ENCODE measurements at places on chromosomes 6 and 20. TPM values are rescaled to one million over a fixed set of nuclear protein-coding genes. Genes with fewer than 3 reads are reported as not detected.

Gene FARS2
- total RNA-seq = 24.2 TPM

Gene FOXC1
- 0.12 TPM for total RNA-seq

Gene TUBB2A
- 29.6 TPM for total RNA-seq

Gene TRIM31
- total RNA-seq = not detected

Gene SYCP2
- total RNA-seq = 3.8 TPM

Gene CLVS2
- total RNA-seq = not detected

Gene IL17A
- not detected for total RNA-seq

Gene BTN1A1
- total RNA-seq = not detected

Gene HLA-DOB
- total RNA-seq = 8.2 TPM

Gene VSX1
- total RNA-seq = not detected

Gene LY6G6C
- total RNA-seq = not detected

Gene ADTRP
- total RNA-seq = 59.1 TPM

DNA sequence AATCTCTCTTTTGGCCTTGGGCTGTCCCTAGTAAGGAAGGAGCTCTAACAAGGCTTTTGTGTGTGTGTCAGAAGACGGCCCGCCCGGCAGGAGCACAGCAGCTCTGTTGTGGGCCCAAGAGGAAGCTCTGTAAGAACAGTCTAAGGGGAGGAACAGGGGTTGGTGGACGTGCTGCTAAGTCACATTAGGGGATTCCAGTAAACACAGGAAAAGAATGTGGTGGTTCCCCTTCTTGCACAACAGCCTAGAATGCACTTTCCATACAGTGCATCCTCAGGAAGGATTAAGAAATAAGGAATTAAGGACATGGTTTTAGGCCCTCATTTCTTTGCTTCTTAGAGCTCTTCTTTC lies 114.5 kb downstream of the RNF144B start:
- no peak for DNase-seq

- DNase-seq = no peak
Observed at GRCh38 chr20:50373674-50374286, 136.4 kb upstream of the PTPN1 start.

DNA sequence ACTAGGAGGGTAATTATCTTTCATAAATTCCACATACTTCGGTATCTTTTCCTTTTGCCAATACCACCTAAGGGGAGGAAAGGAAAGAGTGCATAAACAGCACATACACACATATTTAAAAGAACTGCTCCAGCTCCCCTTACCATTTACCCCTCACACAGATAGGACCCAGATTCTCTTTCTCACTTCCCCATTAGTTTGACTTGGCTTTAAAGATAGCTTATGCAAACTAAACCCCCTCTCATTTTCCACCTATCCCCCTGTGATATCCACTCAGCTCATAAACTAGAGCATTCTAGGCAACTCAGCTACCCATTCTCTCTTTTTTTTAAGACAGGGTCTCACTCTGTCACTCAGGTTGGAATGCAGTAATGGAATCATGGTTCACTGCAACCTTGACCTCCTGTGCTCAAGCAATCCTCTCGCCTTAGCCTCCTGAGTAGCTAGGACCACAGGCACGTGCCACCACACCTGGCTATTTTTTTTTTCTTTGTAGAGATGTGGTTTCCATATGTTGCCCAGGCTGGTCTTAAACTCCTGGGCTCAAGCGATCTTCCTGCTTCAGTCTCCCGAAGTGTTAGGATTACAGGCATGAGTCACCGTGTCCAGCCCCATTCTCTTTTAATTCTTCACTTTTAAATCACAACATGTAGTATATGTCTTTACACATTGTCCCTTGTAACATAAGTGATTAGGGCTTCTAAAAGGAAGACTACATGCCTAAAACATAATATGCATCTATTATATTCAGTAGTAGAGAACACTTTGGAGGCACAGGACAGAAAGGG lies 4.0 kb downstream of the FUCA2 start:
- no peak for DNase-seq

DNA sequence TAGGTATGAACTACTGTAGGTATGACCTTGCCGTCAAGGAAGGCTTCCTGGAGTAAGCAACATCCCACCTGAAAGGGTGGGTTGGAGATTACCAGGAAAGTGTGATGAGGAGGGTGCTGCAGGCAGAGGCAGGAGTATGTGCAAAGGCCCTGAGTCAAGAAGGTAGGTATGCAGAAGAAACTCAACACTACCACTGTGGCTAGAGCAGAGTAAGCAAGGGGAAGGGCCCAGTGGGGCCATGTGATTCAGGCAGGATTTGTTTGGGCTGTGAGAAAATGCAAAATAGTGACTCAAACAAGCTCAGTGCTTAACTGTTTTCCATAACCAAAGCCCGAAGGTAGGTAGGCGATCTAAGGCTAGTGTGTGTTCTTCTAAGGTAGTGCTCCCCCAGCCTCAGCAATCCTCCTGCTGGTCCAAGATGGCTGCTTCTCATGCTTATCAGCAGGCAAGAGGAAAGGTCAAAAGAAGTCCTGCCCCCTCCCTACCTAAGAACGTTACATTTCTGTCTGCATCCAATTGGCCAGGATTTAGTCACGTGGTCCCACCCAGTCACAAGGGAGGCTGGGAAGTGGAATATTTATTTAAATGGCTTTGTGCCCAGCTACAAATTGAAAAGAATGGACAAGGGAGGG lies 36.2 kb upstream of the HMGA1 start:
- no peak for DNase-seq

- no peak for DNase-seq
Observed at GRCh38 chr20:13229538-13229937, 8.5 kb downstream of the ISM1 start.

DNA sequence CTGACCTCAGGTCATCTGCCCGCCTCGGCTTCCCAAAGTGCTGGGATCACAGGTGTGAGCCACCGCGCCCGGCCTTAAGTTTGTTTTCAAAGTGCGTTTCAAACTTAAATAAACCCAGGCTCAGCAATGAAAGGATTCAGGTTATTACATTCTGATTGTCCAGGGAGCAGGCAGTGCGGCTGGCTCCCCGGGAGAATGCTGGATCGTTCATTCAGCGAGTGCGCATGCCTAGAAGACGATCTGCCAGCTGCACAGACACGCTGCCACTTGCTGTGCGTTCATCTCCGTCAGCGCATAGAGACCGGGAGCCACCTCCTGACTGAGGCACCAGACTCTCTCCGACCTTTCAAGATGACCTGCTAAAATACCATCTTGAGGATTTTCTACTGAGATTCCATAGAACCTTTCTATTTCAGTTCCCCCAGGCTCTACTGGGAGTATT lies 163.9 kb upstream of the ZNF217 start:
- no peak for DNase-seq

DNA sequence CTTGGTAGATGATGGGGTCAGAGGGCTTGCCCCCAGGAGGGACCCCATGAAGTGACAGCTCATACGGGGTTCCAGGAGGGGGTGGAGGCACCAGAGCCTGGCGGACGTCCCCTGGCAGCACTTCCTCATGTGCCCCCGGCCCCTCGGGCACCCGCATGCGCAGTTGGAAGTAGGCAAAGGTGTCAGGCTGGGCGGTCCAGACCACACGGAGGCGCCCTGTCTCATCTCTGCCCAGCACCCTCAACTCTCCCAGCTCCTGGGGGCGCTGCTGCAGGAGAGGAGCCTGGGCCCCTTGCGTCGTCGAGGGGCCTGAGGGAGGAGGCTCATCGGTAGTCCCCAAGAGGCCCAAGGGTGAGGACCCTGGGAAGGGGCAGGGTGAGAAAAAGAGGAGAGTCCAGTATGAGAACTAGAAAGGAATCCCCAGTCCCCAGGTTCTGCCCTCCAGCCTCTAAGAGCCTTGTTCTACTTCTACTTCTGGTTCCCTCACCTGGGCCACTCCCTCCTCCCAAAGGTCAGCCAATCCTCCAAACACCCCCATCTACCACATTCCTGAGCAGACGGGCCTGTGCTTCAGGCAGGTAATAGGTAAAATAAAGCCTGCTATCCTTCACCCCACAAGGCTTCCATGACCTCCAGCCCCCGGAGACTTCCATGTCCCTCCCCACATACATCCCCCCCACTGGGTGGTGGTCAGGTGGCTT lies 23.2 kb downstream of the TNXB start:
- no peak for DNase-seq

DNA sequence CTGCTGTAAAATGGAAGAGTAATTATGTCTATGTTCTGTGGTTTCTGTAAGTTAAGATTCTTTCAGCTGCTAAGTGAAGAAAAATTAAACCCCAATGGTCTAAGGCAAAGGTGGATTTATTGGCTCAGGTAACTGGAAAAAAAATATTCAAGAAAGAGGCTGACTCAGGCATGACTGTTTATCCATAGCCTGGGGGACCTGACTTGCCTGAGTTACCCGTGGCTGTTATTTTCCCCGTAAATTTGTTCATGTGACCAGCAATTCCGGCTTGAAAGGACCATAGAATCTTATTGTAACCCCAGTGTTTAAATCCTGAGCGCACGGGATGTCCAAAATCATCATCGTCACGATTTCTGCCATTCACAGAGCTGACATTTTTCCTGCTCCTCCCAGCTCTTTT lies 32.3 kb upstream of the SULF2 start:
- DNase-seq = no peak

DNA sequence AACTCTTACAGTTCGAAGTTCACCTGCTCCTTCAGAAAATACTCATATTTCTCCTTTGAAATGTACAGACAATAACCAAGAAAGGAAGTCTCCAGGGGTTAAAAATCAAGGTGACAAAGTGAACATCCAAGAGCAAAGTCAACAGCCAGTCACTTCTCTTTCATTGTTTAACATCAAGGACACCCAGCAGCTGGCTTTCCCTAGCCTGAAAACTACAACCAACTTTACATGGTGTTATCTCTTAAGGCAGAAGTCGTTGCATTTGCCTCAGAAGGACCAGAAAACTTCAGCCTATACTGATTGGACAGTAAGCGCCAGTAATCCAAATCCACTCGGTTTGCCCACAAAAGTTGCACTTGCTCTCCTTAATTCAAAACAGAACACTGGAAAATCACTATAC lies 113.3 kb downstream of the HIVEP1 start:
- DNase-seq = no peak

DNA sequence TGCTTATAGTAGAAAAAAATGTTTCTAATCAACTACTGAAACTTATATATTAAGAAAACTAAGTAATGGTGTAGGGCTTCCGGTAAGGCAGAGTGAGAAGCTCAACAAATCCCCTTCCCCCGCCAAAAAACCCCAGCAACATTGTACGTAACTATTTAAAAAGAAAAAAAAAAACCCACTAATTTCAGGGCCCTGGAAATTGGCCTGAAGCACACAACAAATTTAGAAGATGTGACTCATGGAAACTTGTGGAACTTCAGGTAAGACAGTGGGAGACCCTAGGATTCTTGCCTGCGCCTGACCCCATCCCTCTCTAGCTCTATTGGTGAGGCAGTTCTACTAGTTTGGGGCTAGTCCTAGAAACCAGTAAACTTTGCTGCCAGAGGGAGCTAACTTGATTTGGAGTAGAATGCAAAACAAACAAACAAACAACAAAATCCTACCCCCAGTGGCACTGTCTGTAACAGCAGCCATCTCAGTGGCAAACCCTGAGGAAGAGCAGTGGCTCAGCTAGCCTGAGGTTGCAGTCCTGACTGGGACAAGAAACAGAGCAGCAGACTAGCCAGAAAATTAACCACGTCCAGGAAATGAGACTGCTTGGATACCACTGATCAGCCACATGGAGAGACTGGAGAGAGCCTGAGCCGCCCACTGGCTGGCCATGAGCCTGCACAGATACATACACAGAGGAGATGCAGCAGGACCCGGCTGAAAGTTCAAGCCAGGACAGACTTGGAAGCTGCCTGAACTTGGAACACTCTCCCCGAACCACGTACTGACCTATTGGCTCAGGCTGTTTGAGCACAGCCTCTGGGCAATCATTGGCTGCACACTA lies 135.1 kb downstream of the TBXT start:
- DNase-seq = no peak

GRCh38 chr6:118917546-118918328 lies 17.2 kb downstream of the MCM9 start:
- DNase-seq = no peak

- DNase-seq = no peak
Observed at GRCh38 chr6:17957904-17958620, 29.4 kb downstream of the KIF13A start.

- DNase-seq = no peak
Observed at GRCh38 chr6:36197739-36198221, 1.2 kb downstream of the BRPF3 start.

DNA sequence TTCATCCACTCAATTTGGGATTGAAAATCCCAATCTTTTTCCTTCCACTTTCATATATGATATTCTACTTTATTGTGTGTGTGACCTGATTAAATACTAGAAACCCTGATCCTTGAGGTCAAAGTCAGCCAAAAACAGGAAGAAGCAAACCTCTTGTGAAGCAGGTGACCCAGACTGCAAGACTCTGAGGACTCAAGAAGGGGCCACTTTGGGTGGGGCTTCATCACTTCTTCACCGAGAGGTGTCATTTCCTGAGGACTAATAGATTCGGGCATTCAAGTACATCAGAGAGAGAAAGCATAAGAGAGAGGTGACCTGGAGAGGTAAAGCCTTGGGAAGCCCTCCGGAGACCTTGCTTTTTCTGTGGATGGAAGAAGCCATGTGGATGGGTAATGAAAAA lies 129.0 kb downstream of the CFAP61 start:
- peak; percentile 3 for DNase-seq

GRCh38 chr6:43673444-43674084 lies 14.0 kb downstream of the MRPS18A start:
- DNase-seq = no peak

DNA sequence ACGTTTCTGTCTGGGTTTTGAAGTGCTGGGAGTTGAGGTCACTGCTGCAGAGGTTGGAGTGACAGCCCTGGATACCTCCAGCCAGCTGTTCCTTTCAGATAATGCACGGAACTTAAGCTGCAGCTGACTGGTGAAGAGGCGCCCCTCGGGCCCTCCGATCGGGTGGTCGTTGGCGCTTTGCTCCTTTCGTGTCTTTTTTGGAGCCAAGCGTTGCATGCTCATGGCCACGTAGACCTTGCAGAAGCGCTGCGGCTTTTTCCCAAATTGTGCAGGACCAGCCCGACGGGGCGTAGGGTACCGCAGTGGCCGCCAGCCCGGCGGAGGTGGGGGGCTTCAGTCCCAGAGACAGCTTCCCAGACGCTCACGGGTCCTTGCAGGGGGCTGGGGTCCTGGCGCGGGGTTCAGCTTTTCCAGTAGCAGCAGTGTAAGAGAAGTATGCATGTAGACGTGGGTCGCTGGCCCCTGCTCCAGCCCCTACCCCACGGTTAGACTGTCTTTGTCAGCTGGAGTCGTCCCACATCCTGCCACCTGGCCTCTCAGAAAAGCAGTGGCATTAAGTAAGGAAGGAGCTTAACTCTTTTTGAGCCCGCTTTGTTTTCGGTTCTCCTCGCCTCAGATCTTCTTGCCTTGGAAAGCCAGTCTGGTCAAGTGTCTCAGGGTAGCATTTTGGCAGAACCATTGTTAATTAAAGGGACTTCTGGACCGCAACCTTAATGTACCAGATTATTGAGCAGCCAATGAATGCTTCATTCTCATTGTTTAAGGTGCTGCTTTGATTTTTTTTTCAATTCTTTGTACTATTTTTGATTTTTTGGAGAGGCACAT lies 838 bp downstream of the TNFAIP3 start:
- peak; percentile 50 for DNase-seq

GRCh38 chr6:11066505-11067347 lies 22.6 kb upstream of the ELOVL2 start:
- DNase-seq = no peak

GRCh38 chr20:25222461-25223178 lies 25.3 kb upstream of the PYGB start:
- DNase-seq = no peak

All from T-cell (primary cell).